ENCODE measurements at places on chromosomes 13 and 19.
A peak's percentile ranks its signal among the peaks of the same experiment; 100 is the strongest.

DNA sequence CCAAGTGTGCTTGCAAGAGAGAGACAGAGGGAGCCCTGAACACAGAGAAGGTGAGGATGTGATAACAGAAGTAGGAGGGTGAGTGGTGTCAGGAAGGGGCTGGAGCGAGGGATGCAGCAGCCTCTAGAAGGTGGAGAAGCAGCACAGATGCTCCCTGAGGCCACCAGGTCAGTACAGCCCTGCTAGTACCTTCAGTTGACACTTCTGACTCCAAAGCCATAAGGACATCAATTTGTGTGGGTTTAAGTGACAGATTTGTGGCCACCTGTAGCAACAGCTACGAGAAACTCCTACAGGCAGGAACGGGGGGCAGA lies 6.9 kb downstream of the ERICH4 start:
- DNase-seq = no peak

- DNase-seq = no peak
These were observed 35.1 kb downstream of the USPL1 start for GRCh38 chr13:30652746-30653386.

- DNase-seq = no peak
These were observed 43.1 kb downstream of the ZNF726 start for GRCh38 chr19:23957660-23958281.

DNA sequence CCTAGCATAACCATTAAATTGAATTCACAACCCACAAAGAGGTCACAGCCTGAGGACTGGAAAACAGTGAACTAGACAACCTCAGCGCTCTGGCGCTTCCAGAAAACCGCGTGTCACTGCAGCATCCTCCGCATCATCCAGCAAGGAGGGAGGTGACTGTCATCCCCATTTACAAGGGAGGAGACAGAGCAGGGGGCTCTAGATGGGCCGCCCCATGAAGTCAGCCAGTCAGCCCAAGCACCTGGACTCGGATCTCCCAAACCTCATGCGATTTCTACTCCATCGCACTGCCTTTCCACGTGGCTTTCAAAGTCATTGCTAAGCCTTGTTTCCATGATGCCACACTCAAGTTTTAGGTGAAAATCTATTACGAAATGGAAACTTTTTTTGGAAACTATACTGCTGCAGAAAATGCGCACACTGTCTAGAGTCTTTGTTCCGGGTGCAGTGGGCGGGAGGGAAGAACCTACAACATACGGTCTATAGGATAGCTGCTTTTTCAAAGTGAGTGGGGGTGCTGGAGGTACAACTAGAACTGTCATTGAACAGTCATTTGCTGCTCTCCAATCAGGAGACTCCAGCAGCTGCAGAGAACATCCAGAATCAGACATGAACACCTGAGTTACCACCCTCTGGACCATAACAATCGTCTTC lies 2.8 kb downstream of the AP3D1 start:
- no peak for DNase-seq

- peak; percentile 91 for DNase-seq
These were observed 1.8 kb downstream of the LONP1 start for GRCh38 chr19:5718037-5718578.

- no peak for DNase-seq
These were observed 6.8 kb downstream of the PLEKHJ1 start for GRCh38 chr19:2229103-2230032.

- DNase-seq = peak; percentile 32
These were observed 9.9 kb downstream of the CEACAM4 start for GRCh38 chr19:41616792-41617621.

GRCh38 chr13:43434191-43434590 lies 352.6 kb downstream of the ENOX1 start:
- DNase-seq = peak; percentile 65

DNA sequence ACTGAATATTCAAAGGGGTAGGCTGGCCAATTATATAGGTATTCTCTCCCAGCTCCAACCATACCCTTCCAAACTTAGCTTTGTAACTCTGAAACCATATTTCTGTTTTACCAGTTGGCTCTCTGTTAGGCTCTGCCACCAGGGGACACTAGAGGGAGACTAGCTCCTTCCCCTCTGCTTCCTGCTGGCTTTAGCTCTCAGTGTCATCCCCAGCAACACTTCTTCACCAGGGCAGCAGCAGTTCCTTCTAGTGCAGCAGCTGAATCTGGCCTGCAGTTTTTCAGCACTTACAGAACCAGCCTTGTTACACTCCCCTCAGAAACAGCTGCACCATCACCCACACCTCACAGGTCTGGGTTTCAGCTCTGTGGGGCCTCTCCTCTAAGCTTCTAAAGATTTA lies 51.0 kb upstream of the DOCK9 start:
- peak; percentile 51 for DNase-seq

DNA sequence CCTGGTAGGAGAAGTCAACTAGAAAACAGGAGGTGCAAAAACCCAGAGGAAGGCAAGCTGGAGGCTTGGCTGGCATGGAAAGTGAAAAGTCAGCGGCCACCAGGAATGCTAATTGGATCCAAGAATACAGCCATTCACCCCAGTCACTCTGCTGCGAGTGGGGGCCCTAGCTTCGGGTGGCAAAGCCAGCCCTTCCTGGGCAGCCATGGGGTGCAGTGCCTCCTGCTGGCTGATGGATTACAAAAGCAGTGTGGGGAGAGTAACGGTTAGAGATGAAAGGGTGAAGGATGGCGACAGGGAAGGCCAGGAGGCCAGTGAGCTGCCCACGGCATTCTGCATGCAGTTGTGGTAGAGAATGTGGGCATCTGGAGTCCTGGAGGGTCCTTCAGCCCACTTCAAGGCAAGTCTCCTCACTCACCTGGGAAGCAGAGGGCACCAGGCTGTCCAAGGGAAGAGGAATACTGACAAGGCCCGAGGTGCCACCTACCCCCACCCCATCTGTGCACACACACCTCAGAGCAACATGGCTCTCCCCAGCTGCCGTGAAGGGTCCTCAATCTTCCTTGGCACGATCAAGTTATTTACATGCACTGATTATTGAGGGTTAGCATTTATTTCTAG lies 20.3 kb upstream of the EPHX3 start:
- DNase-seq = no peak

- no peak for DNase-seq
These were observed 107.0 kb downstream of the SIPA1L3 start for GRCh38 chr19:38013913-38014580.

DNA sequence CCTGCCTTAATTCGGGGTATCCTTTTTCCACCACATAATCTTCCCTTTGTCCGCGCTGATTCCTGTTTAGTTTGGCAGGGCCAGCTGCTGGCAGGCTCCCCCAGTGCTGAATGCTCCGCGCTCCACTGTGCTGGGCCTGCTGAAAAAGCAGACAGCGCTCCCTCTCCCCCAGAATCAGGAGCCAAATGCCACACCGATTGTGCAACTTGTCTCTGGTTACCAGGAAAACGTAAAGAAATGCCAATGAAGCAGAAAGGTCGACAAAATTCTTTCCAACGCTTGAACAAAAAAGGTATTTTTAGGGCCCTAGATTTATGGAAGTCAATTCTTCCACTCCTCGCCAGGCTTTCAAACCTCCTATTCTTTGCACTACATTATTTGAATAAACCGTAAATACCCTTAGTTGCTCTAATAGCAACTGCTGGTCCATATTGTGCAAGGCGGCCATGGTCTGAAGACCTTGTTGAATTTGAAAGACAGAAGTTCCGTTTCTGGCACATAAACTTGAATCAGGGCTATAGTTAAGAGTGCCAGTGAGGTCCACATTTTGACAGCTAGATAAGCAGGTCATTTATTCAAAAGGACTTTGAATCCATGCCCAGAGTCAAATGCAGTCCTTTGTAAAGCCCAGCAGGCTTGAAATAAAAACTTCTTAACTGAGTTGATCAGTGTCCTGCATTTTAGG lies 206.7 kb upstream of the RFC3 start:
- no peak for DNase-seq

- DNase-seq = no peak
These were observed 191.0 kb upstream of the IRS2 start for GRCh38 chr13:109977212-109977968.

GRCh38 chr13:37148501-37148900 lies 43.0 kb upstream of the CSNK1A1L start:
- DNase-seq = no peak

DNA sequence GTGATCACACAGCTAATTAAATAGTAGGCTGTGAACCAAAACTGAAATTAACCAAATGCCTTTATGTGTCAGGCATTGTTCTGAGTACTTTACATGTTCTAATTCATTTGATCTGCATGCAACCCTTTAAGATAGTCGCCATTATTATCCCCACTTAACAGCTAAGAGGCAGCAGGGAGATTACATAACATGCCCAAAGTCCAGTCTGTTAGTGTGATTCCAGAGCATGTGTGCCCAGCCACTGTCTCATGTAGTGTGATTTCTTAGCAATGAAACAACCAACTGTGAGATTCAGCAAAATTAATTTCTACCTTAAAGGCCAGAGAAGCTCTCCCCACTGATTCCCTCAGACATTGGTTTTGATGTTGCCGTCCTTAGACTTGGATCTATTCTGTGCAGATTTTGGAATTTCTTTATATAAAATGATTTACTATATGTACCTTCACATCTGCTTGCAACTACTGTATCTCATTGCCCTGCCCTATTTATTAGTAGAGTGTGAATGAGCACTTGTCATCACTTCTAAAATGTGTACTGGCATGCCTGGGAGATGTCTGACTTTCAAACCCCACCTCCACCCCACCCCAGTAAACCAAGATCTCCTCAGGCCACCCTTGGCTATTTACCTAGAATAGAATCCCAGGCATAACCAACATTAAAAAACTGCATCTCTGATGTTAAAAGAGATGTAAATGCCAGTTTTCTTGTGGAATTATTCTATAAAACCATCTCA lies 41.2 kb downstream of the POLR1D start:
- no peak for DNase-seq
